Pons (tissue), 1 donor: ENCODE measurements at places on chromosomes 12 and 14.

DNA sequence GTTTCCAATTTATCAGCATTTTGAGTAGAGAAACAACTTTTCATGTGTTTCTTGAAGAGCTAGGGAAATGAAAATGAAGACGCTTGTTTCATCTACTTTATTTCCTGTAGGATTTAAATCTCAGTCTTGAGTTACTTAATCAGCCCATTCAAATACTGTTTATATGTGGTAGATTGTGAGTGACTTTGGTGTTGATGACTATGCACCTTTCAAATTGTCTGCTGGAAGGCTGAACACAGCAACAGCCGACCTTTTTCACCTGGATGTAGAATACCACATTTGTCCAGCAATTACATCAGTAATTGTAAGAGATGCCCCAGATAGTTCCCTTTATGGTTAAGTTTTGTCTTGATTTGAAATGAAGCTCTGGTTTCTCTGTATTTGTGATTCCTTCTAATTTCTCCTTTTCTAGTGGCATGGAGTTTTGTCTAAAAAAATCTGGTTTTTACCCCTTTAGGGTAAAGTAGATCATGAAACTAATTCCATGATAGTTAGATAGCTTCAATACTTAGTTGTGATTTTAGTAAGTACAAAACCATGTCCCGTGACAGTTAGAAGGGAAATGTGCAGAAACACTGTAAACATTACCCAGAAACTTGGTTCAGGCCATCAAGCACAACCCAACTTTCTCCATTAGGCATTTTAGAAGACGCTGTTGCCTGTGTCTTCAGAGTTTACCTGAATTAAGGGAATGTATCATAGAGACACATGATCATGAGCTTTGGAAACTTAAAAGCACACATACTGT is 165.0 kb downstream of the SRGAP1 start:
- DNase-seq: no peak

GRCh38 chr14:60273956-60274355 is 24.9 kb downstream of the PPM1A start:
- DNase-seq: no peak

DNA sequence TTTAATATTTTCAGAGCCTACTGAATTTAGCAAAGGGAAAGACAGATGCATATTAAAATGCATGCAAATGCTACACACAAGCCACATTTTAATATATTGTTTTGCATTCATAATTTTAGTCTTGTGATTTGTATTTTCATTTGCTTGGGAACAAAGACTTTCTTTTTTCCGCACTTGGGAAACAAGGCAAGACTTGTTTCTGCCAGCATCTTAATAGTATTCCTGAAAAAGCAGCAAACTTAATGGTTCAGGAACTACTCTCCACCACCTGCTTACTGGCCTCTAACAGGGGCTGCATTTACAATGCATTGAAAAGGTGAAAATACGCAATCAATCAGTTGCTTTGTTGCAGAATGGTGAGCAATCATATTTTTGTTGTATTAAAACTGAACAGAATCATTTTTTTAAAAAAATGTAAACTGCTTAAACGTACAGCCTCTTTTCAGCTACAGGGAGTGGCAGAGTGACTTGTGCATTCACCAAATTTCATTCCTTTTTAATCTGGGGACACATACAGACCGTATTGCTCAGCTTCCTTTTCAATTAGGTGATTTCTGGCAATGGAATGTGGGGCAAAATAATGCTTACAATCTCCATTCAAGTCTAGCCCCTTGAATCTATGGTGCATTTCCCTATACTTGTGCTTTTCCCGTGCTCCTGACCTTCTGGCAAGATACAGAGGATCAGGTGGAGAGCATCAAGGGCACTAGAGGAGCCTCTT is 144.1 kb upstream of the BTG1 start:
- DNase-seq: peak; percentile 39

DNA sequence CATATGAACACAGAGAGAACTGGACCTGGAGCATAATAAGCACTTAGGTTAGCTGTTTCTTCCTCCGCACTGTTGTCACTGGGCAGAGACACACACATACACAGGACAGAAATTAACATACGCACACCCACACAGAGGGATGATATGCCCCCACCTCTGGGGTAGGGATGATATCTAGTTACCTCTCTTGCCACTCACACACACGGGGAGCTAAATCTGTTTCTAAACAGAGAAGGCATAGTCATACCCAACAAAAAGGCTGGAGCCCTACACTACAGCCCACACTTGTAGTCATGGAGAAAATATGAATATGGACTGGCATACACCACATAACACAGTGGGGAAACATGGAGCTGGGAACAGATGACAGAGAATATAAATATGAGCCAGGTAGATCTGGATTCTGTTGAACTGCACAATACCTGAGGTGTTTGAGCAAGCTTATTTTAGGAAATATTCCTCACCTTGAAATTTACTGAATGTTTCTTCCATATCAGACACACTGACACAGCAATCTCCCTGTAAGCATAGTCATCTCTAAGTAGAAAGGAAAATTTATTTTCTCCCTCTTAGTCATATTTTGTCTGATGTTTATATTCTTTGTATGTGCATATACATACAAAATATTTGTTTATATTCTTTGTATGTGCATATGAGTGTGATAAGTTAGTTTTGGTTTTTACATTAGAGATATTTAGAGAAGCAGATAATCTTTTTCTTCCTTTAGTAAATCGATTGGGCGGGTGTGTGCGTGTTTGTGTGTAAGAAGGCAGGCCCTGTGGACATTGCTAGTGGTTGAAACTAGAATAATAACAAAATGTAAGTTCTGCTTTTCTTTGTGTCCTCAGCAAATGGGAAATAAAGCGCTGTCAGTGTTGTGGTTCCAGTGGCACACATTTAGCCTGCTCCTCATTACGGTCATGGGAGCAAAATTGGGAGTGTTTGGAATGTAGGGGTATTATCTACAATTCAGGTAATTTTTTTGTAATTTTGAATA is 20.9 kb upstream of the SCFD1 start:
- DNase-seq: no peak

GRCh38 chr12:99620159-99620479 is 27.4 kb upstream of the GARIN6 start:
- no peak for DNase-seq

DNA sequence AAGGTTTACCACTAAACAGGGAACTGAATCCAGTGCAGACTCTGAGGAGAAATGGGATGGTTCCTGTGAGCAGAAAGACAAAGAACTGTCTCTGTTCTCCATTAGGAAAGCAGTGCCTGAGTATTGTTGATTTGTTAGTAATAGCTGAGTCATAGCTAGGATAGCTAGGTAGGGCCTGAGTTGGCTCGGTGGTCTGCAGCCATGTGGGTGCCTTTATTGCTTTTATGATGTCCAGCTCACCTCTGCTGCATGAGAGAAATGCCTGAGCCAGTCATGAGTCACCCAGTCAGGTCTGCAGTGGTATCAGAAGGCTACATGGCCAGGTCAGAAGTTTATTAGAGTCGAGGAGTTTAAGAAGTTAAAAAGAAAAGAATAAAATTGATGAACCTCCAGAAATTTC is 24.2 kb downstream of the TRHDE start:
- DNase-seq: no peak

GRCh38 chr14:64937821-64938193 is 4.7 kb downstream of the GPX2 start:
- peak; percentile 52 for DNase-seq

DNA sequence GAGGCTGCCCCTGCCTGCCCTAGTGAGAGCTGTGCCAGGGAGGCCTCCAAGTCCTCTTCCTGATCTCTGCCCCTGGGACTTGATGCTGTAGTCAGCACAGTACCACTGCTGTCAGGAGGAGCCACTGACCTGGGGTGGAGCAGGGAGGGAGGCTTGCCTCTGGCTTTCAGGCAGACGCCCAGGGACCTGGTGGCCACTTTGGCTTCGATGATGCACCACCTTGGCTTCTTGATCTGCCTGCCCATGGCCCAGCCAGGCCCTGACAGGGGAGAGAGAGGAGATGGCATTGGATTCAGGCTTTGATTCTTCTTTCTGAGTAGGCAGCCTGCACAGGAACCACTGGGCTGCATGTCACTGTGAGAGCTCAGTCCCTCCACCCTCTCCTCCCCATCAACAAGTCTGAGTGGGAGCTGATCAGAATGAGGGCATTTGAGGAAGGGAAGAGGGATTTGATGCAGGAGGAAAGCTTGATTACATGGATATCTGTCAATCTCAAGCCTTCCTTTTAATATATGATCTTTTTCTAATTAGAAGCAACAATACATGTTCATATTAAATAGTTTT is 24.7 kb downstream of the TMEM63C start:
- DNase-seq: no peak

- DNase-seq: peak; percentile 49
These were observed 57.2 kb upstream of the RIN3 start for GRCh38 chr14:92456215-92457015.

DNA sequence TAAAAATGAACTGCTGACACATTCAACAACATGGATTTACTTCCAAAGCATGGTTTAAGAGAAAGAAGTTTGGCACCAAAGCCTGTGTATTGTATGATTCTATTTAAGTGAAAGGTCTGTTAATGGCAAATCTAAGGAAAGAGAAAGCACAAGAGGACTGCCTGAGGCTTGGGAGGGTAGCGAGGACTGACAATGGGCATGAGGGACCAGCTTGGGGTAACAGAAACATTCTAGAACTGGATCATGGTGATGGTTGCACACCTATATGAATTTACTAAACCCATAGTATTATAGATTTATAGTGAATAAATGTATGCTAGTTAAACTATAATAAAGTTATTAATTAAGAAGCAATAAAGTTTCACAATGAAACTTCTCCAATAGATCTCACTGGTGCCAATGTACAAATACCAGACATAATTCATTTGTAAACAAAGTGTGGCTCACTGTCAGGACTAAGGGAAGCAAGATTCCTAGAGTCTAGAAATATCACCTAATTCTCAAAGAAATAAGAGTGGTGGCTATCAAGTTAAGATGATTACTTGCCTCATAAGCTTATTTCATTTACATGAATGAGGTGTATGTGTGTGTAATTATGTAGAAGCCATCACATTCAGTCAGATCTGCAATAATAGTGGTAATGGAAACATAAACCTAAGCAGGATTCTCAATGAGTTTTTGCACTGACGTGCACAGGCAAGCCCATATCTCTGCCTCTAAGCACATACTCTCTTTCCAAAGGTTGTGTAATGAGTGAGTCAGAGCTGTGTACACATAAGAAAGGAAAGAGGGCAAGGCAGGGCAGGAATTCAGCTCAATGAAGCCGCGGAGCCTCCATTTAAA is 353.4 kb downstream of the KCNH5 start:
- peak; percentile 8 for DNase-seq

- DNase-seq: no peak
These were observed 56.6 kb downstream of the SLC2A13 start for GRCh38 chr12:40049268-40049667.
